ENCODE measurements at places on chromosomes 4 and X.

DNA sequence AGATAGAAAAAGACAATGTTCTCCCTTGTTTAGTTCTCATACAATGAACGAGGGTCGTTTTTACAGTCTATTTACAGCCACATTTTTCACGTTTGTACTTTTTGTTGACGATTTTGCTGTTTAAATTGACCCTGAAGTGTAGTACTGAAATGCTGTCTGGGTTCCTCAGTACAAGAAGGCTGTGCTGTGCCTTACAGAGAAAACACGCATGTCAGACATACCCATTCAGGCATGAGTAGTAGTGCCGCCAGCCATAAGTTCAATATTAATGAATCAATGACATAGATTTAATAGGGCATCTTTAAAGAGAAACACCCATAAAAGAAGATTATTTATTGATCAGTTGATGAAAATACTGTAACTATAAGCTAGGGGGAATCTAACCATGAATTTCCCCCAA lies 459.8 kb upstream of the EPHA5 start:
- peak; percentile 6 for DNase-seq

DNA sequence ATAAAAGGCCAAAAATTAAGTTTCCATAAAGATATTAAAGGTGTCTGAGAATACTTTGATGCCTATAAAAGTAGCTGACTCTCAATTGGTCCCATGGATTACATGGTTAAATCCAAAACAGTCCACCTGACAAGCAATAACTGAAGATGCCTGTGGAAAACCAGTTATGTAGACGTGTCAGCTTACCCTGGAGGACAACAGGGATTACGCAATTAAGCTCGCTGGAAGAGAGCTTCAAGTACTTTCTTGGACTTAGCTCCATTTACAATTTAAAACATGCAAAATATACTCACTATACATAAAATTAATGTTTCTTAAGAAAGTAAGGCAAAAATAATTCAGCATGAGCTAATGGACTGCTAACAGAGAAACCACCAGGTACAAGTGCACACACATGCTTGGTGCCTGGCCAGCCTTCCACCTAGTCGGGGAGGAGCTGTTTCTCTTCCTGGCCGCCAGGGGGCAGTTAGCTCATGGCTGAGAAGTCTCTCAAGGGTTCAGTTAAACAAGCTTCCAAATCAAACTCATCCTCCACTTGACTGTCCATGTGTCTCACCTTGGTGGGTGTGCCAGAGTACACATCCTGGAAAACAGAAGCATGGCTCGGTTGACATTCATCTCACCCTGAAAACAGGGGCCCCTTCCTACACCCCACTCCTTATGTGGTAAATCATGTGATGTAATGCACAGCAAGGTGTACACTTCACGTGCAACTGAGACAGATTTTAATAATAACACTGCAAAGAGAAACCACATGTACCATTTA lies 9.2 kb upstream of the FAM53A start:
- peak; percentile 54 for DNase-seq

GRCh38 chrX:22139822-22140221 lies 107.7 kb downstream of the PHEX start:
- DNase-seq, result no peak

DNA sequence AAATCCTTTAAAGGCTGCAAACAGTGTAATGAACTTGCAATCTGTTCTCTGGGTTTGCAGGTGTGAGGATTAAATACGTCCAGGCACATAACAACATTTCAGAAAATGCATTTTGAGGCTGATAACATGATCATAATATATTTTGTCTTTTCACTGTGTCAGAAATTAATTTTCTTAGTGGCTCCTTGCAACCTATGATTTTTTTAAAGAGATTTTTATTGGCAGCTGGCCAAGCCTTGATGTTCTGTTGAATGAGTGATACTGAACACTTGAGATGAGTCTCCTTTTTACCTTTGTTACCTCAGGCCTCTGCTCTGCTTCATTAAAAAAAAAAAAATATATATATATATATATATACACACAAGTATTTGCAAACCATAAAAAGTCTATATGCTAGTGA lies 68.2 kb upstream of the TENM3 start:
- no peak for DNase-seq

- DNase-seq, result no peak
Observed at GRCh38 chr4:53925050-53925605, 139.3 kb downstream of the CHIC2 start.

DNA sequence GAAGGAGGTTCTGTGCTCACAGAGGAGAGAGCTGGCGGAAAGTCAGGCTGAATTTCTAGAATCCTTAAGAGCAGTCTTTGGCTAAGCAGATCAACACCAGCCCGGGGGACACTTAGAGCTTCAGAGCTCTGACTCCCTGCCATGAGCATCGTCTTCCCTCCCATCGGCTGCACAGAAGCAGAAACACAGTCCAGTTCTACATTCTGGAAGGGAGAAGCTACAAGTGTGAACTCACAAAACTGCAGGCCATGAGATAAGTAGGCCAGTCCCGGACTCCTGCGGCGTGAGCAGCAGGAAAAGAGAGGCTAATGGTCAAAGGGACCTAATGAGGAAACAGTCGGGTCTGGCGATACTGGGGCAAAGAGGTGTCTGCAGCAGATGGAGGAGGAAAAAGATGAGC lies 211.5 kb downstream of the DHX15 start:
- no peak for DNase-seq

DNA sequence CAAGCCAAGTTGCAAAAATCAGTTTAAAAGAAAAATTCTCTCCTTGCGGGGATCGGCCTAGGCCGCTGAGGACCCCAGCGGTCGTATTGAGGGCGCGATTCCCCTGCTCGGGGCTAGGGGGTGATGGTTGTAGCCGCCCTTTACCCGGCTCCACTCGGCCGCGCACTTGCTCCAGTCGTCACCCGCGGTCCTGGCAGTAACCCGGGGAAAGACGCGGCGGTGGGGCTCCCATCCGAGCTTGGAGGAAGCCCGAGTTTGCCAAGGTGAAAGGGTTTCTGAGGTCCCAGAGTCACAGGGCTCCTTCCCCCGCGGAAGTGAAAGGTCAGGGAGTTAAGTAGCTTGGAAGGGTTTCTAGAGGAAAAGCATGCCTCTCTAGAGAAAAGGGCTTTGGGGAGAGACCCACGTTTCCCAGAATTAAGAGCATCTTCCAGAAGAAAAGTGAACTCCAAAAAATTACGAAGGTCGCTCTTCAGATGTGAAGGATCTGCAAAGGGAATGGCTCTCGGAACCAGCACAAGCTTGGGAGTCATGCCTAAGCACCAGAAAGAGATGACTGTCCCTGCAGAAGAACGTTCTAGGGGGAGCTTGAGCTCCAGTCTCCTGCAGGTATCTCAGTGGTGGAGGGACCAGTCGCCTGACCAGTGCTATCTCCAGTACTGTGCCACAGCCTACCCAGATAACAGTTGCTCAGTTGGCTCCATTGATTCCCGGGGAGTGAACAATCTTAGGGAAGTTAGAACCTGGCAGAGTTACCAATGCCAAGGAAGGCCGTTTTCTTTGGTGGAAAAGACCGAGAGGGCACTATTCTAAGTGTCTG lies 875 bp downstream of the LAP3 start:
- DNase-seq, result no peak

DNA sequence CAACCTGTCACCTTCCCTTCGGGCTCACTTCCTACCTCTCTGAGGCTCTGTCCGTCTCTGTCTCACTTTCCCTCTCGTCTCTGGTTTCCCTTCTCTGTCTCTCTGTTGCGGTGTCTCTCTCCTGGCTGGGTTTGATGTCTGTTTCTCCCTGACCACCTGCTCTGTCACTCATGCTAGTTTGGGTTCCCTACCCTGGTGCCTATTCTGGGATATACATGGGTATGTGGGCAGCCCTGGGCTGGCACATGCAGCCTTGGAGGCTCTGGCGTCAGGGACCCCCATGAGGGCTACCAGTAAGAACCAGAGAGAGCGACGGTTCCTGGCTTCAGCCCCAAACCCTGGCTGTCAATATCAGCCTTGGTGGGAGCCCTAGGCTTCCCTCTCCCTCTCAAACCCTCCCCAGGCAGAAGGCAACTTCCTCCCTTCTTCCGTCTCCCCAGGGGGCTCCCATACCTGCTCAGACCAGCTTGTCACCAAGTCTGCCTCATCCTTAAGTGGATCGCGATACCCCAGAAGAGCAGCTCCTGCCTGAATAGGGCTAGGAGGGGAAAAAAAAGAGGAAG lies 314 bp downstream of the DNASE1L1 start:
- DNase-seq, result no peak

- DNase-seq, result no peak
Observed at GRCh38 chr4:985123-985830, 1.6 kb upstream of the IDUA start.

GRCh38 chr4:146443525-146443924 lies 78.2 kb downstream of the SLC10A7 start:
- no peak for DNase-seq

GRCh38 chr4:186264660-186265059 lies 1.3 kb upstream of the F11 start:
- DNase-seq, result no peak

- DNase-seq, result no peak
Observed at GRCh38 chrX:4668802-4669536, 955.5 kb upstream of the PRKX start.

- no peak for DNase-seq
Observed at GRCh38 chr4:17284323-17285175, 227.3 kb downstream of the QDPR start.

DNA sequence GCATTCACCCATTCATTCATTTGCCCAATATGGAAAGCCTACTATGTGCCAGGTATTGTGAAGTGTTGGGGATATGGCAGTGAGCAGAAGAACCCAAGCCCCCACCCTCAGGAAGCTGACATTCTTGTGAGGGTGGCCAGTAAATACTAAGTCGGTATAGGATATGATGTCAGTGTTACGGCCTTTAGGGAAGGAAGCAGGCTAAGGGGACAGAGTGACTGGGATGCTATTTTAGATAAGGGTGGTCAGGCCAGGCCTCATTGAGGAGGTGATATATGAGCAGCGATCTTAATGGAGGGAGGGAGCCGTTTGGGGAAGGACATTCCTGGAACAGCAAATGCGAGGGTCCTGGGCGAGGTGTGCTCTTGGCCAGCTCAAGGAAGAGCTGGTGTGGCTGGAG lies 2.0 kb downstream of the ATP6AP1 start:
- no peak for DNase-seq

- no peak for DNase-seq
Observed at GRCh38 chr4:5883916-5884315, 9.0 kb downstream of the CRMP1 start.

GRCh38 chrX:118221733-118222132 lies 105.1 kb upstream of the KLHL13 start:
- DNase-seq, result no peak

DNA sequence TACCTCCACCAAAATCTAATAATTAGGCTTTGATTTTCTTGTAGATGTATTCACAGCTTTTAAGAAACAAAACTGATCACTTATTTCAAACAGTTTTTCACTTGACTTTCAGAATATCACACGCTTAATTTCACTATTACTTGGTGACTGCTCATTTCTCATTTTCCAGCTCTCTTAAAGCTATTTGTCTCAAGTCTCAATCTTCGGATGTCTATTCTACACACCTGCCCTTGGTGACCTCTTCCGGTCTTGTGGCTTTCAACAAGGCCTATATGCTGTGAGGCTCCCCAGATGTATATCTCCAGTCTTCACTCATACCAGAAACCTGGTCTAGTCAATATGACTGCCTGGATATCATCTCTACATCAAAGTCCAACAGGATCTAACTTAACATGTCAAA lies 34.9 kb upstream of the ANXA10 start:
- DNase-seq, result no peak

- no peak for DNase-seq
Observed at GRCh38 chr4:101218346-101218745, 129.0 kb downstream of the PPP3CA start.

GRCh38 chrX:69182818-69183380 lies 17.6 kb upstream of the PJA1 start:
- no peak for DNase-seq

GRCh38 chrX:56764153-56764974 lies 35.3 kb downstream of the NBDY start:
- DNase-seq, result no peak

DNA sequence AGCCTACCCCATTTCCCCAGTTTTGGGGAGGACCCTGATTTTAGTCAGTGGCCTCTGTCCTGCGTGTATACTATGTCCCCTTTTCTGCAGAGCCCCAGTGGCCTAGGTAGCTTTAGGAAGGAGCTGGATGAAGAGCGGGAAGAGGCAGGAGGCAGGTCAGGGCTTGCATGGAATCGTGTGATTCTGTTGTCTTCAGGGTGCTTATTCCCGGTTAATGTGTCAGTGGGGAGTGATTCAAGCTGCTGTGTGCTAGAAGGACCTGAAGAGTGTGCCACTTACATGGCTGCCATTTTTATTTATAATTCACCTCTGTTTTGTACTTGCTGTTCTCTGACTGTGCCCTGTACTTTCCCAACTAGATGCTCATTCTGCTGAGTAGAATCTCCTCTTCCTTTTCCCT lies 127.3 kb upstream of the AMOT start:
- DNase-seq, result no peak

- peak; percentile 91 for DNase-seq
Observed at GRCh38 chr4:182975806-182976205, 58.6 kb upstream of the DCTD start.

DNA sequence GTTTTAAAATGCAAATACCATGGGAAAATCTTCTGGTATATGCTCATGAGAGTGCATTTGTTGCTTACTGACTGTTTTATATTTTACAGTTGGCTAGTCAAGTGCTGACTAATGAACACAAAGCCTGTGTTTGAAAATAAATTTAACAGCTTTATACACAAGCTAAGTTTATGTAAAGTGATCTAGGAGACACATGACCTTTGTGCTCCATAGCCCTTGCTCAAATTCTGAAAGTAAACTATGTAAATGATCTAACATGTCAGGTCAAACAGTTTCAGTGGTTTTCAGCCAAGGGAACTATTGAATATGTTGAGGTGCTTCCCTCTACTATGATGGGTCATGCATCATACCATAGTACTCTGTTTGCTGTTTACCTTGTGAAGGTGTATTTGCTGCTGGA lies 36.7 kb downstream of the DIAPH2 start:
- no peak for DNase-seq

GRCh38 chr4:147769386-147769785 lies 37.5 kb downstream of the ARHGAP10 start:
- peak; percentile 76 for DNase-seq

- DNase-seq, result no peak
Observed at GRCh38 chr4:183541752-183542040, 36.8 kb downstream of the ING2 start.
